ENCODE measurements at places on chromosomes 12 and 14. TPM values are rescaled to one million over a fixed set of nuclear protein-coding genes. Genes with fewer than 3 reads are reported as not detected.

GRCh38 chr12:16112612-16113560 lies 164.6 kb downstream of the SLC15A5 start:
- no peaks in the 10 kb centered on the region for H3K36me3 ChIP-seq
- H3K4me3 ChIP-seq = no peak overlapping the region
- H3K4me1 ChIP-seq = no peaks in the 10 kb centered on the region
- no peak overlapping the region for H3K27ac ChIP-seq
- DNase-seq = no peak
- no peaks in the 10 kb centered on the region for H3K27me3 ChIP-seq

DNA sequence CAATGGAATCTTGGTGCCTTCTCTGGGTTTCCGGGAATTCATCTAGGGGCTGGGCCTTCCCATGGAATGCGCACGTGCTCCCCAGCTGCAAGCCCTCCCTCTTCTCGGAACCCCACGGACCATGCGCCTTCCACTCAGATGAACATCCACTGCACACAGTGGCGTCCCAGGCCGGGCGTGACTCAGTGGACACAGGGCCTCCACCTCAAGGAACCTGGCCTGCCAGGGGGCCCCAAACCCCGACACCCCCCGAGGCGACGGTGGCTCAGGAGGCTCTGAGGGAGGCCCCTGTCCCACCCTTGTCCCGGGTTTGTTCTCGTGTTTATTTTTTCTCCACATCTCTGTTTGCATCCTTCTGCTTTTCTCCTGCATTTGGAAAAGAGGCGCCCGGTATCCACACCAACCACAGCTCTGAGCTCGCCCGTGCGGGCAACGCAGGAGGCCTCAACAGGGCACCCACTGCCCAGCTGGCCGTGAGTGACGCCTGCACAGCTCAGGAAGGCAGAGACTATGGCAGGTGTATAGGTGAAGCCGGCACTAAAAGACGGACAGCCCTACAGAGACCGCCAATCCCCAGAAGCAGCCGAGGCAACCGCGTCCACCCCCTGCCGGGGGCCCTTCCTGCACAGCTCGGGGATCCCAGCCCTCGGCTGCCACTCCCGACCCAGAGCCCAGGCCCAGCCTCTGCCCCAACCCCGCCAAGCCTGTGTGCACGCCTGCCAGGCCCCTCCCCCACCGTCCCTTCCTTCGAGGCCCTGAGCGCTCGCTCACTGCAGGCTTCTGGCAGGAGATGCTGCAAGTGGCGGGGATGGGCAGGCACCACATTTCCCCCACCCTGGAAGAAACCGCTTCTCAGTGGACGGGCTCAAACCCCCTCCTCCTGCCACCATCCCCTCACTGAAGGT lies 23.8 kb upstream of the GALNT9 start:
- no peak overlapping the region for H3K27ac ChIP-seq
- no peaks in the 10 kb centered on the region for H3K27me3 ChIP-seq
- peaks cover 3% of the 10 kb centered on the region for H3K4me1 ChIP-seq

- H3K4me3 ChIP-seq = no peak overlapping the region
- H3K4me1 ChIP-seq = no peaks in the 10 kb centered on the region
- DNase-seq = no peak
These were observed 39.0 kb downstream of the AKAP6 start for GRCh38 chr14:32368107-32368506.

GRCh38 chr12:90572778-90573177 lies 382.2 kb downstream of the CCER1 start:
- H3K36me3 ChIP-seq = no peaks in the 10 kb centered on the region
- no peak overlapping the region for H3K27ac ChIP-seq
- no peak for DNase-seq
- H3K4me1 ChIP-seq = no peaks in the 10 kb centered on the region

- no peak for DNase-seq
- H3K36me3 ChIP-seq = no peaks in the 10 kb centered on the region
- H3K27me3 ChIP-seq = no peaks in the 10 kb centered on the region
- H3K4me3 ChIP-seq = no peak overlapping the region
- no peak overlapping the region for H3K27ac ChIP-seq
- no peaks in the 10 kb centered on the region for H3K4me1 ChIP-seq
These were observed 74.6 kb downstream of the DACT1 start for GRCh38 chr14:58712357-58712756.

GRCh38 chr14:31965071-31965734 lies 111.9 kb upstream of the ARHGAP5 start:
- no peak overlapping the region for H3K27ac ChIP-seq
- H3K36me3 ChIP-seq = no peaks in the 10 kb centered on the region
- no peak overlapping the region for H3K4me3 ChIP-seq
- no peaks in the 10 kb centered on the region for H3K4me1 ChIP-seq
- no peak for DNase-seq

GRCh38 chr14:24190416-24190815 lies 1.8 kb upstream of the IPO4 start:
- no peak for DNase-seq
- no peak overlapping the region for H3K27ac ChIP-seq
- H3K36me3 ChIP-seq = peaks cover under 1% of the 10 kb centered on the region
- H3K4me3 ChIP-seq = no peak overlapping the region
- no peaks in the 10 kb centered on the region for H3K27me3 ChIP-seq

DNA sequence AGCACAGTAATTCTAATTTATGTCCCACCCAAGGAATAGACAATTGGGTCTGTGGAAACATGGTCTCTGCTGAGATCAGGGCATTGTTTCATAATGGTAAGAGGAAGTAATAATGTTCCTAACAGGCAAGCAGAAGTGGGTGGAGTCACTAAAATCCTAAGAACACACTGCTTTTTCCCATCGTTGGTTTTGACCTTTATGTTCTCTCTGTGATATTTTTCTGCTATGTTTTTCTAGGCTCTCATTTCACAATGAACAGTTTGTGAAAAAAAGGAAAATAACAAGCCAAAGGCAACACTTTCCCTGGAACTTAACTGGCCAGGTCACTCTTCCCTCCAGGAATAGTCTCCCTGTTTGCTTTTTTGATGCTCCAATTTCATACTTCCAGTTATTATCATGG lies 80.6 kb upstream of the OVCH1 start:
- H3K27ac ChIP-seq = no peak overlapping the region
- no peaks in the 10 kb centered on the region for H3K27me3 ChIP-seq
- no peaks in the 10 kb centered on the region for H3K4me1 ChIP-seq
- no peak for DNase-seq
- H3K36me3 ChIP-seq = no peaks in the 10 kb centered on the region
- no peak overlapping the region for H3K4me3 ChIP-seq

The APOF gene
- 0.10 TPM for total RNA-seq

The CCDC184 gene
- 0.74 TPM for total RNA-seq

The USP30 gene
- total RNA-seq = 5.7 TPM

The ADAM21 gene
- 0.08 TPM for total RNA-seq
